Cerebellar nuclear complex (tissue), 1 donor: ENCODE measurements at places on chromosomes 1 and 21.

- DNase-seq, result peak; percentile 6
Observed at GRCh38 chr21:17495680-17496079, 17.2 kb upstream of the CXADR start.

DNA sequence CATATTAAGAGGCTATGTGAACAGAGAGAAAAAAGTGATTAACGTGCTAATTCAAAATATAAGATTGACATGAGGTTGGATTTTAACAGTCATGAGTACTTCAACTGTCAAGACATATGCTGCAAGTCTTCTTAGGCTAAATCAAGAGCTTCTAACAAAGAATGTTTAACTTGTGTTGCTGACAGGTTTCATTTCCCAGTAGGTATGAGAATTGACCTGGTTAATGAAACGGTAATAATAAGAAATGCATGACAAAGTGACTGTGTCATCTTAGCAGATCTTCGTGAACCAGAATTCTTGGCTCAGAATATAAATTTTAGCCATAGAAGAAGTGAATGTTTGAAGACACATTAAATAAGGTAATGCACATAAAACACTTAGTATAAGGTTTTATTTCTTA lies 132.6 kb upstream of the PTGFR start:
- DNase-seq, result no peak

DNA sequence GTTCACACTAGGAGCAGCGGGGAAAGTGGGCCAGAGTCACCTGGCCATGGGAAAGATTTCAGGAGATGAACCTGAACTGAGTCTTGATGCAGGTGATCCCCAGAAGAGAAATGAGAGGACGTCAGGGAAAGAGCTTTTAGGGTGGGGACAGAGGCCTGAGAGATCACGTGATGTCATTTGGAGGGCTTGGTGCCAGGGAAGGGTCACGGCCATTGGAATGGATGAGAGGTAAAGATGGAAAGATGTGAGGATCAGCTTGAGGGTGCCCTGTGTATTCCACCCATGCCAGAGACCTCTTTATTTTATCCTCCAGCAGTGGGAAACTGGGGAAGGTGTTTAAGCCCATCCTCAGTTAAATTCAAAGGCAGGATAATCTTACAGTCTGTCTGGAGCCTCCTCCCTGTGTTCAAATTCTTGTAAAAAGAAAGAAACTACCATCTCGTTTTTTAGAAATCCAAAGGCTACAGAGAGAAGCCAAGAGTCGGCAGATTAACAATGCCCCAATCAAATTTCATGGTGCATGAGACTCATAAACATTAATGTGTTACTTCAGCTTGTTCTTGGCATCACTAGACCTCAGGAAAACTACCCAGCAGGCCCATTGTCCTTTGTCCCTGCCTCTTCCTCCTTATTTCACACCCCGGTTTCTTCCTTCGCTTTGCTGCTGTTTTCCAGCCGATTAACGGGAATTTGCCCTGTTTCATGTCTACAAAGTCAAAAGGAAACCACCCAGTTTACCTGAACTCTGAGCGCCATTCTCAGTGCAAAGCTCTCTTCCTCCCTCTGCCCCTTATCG lies 93.1 kb upstream of the LRRC8D start:
- DNase-seq, result no peak

DNA sequence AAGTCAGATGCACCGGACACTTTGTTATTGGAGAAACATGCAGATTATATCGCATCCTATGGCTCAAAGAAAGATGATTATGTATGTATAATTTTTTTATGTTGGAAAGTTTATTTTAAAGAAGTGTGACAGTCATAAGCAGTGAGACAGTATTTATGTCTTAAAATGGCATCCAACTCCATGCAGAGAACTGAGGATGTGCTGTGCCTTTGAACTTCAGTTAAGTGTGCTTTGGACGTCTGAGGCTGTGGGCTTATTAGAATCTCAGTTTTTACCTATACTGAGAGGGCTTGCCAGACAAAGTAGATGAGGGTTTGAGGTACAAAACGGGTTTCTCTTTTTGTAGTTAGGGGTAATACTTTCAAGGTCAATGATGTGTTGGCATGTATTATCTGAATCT lies 1.5 kb downstream of the RABGGTB start:
- DNase-seq, result no peak

DNA sequence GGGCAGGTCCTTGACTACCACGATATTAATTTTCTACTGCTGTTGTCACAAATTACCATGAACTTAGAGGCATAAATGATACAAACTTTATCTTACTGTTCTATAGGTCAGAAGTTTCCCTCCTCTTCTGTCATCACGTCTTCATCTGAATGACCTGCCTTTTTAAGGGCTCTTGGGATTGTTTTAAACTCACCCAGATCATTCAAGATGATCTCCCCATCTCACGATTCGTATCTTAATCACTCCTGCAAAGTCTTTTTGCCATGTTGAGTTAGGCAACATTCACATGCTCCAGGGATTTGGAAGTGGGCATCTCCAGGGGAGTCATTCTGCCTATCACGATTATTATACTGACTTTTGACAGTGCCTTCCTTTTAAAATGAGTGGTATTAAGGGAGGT lies 32.1 kb downstream of the NCAM2 start:
- DNase-seq, result no peak

GRCh38 chr1:155933591-155934096 lies 569 bp downstream of the KHDC4 start:
- DNase-seq, result no peak

GRCh38 chr1:116911188-116911553 lies 1.5 kb downstream of the PTGFRN start:
- no peak for DNase-seq

DNA sequence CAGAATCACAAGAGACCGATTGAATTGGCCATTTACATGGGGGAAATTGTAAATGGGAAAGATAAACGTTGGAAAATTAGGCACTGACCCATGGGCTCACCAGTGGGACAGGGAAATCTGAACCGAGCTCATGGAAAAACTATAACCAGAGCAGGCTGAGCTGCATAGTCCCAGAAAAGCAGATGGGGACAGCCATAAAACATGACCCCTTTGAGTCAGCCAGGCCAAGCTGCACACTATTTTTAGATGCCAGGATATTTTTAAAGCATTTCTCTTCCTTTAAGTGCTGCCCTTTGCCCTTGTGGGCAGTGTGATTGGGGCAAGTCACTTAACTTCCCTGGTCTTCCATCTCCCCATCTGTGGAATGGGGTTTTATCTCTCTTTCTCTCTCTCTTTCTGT lies 184.1 kb downstream of the FOXD2 start:
- DNase-seq, result no peak
